ENCODE measurements at places on chromosomes 1 and 21.

DNA sequence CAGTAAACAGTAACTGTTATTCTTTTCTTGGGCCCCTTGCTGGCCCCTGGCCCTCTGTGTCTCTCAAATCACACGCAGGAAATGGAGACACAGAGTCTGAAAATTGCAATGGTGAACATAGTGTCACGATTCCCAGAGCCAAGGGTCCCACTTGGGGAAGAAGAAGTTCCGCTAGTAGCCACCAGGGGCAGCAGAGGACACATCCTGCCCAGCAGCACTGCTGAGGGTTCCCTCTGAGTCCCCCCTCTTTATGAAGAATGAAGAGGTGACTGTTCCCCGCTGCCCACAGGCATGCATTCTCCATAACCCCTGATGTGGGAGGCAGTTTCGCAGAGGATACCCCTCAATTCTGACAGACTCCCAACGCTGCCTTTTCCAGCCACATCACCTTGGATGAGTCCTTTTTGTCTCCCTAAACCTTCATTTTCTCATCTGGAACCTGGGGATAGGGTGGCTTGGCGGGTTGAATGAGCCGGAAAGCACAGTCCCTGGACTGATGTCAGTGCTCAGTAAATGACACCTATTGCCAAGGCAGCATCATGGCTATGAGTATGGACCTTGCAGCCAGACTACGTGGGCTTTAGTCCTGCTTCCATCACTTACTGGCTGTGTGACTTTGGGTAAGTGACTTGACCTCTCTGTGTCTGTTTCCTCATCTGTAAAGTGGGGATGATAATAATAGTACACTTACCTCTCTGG, 238.0 kb upstream of the TMEM51 start:
- DNase-seq: no peak

DNA sequence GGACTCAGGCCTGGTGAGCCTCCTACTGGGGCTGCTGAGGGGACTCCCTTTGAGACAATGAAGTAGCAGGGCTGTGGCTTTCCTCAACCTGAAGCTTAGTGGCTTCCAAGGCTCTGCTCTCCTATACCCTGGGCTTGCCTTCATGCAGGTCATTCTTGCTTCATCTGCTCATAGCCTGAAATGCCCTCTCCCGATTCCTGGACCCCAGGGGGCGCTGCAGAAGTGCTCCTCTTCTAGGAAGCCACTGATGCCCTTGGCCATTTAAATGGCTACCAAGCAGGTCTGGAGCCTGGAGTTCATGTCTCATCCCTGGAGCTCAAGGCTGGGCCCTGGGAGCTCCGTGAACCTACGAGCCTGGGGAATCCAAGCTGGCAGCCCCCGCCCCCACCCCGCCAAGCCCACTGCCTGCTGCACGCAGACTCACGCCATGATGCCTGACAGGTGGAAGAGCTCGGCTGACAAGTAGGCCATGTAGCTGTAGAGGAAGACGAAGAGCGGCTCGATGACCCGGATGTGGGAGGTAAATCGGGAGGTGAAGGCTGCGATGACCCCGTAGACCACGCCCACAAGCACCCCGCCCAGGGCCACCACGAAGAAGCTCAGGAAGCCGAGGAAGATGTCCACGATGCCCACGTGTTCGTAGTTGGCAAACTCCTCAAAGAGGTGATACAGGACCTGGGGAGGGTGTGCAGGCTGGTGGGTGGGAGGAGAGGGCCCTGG, 45.7 kb downstream of the SLC9A1 start:
- peak; percentile 40 for DNase-seq

DNA sequence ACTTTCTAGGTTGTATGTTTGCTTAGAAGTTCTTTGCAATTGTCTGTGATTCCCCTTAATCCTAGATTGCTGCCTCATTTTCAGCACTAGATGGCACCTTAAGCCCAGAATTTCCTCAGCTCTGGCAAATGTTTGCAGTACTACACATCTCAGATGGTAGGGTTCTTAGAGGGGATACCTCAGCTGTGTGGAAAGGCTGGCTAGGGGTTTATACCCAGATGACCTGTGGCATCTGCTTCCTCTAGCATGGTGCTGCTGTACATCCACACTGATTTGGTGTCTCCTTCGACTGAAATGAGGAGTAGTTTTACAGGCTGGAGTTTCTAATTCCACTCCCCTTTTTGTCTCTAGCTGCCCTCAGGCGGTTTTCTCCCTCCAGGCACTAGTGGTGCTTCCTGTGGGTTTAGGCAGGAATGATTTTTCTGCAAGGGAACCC, 23.5 kb downstream of the ASB17 start:
- DNase-seq: peak; percentile 75

- no peak for DNase-seq
Measured at GRCh38 chr1:22875241-22875640, 97.4 kb downstream of the LACTBL1 start.

DNA sequence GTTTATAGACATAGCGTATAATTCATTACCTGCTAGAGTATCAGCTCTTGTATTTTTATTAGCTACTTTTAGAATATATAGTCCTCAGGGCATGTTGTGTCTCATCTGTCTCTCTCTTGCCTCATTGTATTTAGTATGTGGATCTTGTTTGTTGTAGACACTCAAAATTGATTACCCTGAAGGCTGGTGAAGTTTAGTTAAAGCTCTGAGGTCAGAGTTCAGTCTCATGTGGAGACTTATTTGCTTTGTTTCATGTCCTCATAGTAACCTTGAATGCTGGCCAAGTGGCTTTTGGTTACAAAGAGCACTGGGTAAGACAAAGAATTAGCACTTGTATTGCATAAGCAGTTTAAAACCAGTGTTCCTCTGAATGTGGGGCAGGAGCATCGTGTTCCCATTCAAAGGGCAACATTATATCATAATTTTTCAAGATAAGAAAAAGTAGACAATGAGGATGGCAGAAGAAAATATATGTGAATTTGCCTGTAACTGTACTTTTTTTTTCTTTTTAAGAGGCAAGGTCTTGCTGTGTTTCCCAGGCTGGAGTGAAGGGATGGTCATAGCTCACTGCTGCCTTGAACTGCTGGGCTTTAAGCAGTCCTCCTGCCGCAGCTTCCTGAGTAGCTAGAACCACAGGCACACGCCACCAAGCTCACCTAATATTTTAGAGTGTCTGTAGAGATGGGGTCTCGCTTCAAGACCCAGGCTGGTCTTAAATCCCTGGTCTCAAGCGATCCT, 17.4 kb downstream of the CNST start:
- DNase-seq: no peak

- DNase-seq: peak; percentile 68
Measured at GRCh38 chr1:84936116-84936810, 43.3 kb upstream of the LPAR3 start.

DNA sequence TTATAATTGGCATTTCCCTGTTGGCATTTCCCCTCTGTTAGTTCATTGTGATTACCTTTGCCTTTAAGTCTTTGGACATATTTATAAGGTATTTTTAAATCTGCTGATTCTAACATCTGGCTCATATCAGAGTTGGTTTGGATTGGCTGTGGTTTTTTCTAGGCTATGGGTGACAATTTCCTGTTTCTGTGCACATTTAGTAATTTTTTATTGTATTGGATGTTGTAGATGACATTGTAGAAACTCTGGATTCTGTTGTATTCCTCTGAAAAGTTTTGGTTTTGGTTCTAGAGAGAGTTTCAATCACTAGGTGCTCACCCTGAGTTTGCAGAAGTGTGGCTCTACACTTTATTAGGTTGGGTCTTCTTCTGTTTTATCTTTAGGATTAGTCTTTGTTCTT, 110.1 kb upstream of the ARHGEF16 start:
- no peak for DNase-seq

GRCh38 chr1:184197831-184198230, 146.3 kb downstream of the TSEN15 start:
- no peak for DNase-seq

- DNase-seq: no peak
Measured at GRCh38 chr1:45739137-45739536, 11.3 kb downstream of the IPP start.

- DNase-seq: no peak
Measured at GRCh38 chr1:242770366-242770765, 245.9 kb upstream of the PLD5 start.

DNA sequence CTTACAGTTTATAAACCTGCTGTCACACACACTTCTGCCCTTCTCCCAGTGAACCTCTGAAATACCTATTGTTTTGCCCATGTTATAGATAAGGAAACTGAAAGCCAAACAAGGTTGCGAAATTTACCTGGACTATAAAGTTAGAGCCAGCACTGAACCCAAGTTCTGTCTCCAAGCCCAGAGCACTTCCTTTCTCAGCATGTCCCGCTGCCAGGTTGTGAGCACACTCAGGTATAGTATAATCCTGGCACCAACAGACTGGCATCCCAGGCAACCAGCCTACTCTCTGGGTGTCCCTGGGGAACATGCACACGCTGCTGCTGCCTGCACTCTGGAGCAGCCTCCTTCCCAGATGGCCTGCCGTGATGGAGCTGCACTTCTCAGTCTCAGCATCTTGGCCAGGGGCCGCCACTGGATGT, 45.1 kb downstream of the PGBD5 start:
- no peak for DNase-seq

DNA sequence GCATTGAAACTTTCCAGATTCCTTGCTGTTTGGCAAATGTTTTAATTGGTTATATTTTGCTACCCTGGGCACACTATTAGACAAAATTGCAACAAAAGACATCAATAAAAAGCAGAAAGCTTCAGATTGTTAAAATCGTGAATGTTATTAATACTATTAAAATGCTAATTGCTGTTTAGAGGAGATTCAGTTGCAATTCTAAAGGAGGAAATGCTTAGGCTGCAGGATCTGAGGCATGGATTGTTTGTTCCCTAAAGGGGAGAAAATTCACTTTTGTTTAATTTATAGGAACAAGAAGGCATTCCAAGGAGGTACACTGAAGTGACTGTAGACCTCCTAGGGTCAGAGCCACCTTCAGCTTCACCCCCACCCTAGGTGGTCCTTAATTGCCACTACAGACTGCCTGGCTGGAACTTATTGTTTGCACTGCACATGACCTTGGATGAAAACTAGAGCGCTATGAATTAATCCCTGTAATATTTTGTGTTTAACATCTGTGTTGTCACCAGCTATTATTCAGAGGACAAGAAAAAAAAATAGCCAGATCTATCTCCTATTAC, 1266.9 kb upstream of the ADGRL2 start:
- no peak for DNase-seq

- no peak for DNase-seq
Measured at GRCh38 chr1:208509072-208509471, 264.9 kb upstream of the PLXNA2 start.

- no peak for DNase-seq
Measured at GRCh38 chr1:57111175-57111574, 145.4 kb upstream of the C8B start.

- no peak for DNase-seq
Measured at GRCh38 chr1:78061825-78062523, 16.2 kb downstream of the GIPC2 start.

DNA sequence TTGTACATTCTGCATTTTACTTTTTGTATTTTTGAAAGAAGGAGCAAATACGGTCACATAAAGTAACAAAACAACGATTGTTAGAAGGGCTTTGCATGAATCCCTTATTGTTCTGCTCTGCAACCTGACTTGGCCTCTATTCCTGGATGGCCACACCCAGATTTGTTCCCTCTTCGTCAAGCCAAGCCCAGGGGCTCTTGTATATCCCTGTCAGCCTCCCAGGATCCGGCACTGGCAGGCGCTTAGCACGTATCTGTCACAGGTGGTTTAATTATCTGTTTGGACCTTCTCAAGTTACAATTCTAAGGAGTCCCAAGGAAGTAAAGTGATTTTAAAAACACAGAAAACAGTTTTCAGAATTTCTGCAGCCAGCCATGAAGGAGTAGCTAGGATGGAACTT, 28.0 kb downstream of the CRYAA start:
- no peak for DNase-seq

DNA sequence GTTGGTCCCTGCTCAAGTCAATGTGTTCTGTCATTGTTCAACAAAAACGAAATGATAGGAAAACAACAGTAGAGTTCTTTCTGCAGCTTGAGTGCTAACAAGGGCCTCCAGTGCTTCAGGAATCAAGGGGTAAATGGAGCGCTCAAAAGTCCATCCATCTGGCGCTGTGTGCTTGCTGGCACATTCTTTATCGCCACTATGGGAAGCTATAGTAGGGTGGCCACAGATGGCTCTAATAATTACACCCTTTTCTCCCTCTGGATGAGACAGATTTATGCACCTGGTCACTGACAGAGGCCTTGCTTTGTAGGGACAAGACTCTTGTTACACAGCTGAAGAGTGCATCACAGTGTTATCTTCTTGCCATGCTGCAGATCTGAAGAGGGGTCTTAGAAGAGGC, 136.0 kb downstream of the GDAP2 start:
- DNase-seq: no peak

DNA sequence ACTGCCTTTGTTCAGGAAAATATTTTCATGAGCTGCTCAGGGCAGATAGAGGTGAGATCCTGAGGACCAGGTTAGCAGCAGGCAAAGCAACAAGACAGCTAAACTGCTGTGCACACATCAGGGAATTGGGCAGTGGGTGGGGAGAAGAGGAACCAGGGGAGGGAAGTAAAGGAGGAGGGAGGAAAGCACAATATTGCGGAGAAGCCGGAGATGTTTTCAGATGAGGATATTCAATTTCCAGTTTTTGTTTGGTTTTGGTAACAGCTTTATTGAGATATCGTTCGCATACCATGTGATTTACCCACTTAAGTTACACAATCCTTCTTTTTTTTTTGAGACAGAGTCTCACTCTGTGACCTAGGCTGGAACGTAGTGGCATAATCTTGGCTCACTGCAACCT, 34.5 kb downstream of the EPHA10 start:
- DNase-seq: no peak

GRCh38 chr21:25573409-25574206, 33.7 kb downstream of the MRPL39 start:
- no peak for DNase-seq

Data from NT2/D1 (cell line).